ENCODE measurements at places on chromosomes 3 and 15. TPM values are rescaled to one million over a fixed set of nuclear protein-coding genes. Genes with fewer than 3 reads are reported as not detected.

The DLEC1 gene
- 0.65 TPM for polyA plus RNA-seq

The ASB7 gene
- polyA plus RNA-seq: 10.5 TPM

The ACKR2 gene
- polyA plus RNA-seq: not detected

The INKA1 gene
- 0.87 TPM for polyA plus RNA-seq

The MRPL3 gene
- 69.4 TPM for polyA plus RNA-seq

The AADAC gene
- polyA plus RNA-seq: not detected

The SNTN gene
- not detected for polyA plus RNA-seq

The CACNA2D3 gene
- not detected for polyA plus RNA-seq

The SEC61A1 gene
- polyA plus RNA-seq: 125 TPM
